Activated T-cell treated with anti-CD3 and anti-CD28 coated beads, Interleukin-2, amount 50 U/mL, for 72 hours (primary cell): ENCODE measurements at places on chromosomes 13 and 19. TPM values are rescaled to one million over a fixed set of nuclear protein-coding genes. Genes with fewer than 3 reads are reported as not detected.
A peak's percentile ranks its signal among the peaks of the same experiment; 100 is the strongest.

DNA sequence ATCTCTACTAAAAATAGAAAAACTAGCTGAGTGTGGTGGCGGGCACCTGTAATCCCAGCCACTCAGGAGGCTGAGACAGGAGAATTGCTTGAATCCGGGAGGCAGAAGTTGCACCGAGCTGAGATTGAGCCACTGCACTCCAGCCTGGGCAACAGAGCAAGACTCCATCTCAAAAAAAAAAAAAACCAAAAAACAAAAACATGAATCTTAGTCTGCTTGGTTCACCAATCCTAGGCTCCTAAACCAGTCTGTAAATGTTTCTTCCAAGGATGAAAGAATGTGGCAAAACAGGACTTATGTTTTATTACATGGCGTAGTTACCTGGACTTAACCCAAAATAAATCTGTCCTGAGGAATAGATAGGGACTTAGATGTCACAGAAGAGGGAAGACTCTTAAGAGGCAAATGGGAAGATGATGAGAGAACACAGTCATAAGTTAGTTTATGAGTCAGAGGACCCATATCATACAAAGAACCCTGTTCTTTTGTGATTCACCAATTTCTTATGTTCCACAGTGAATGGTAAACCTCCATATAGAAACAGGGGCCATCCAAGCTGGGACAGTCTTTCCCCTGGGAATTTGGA is 6.9 kb upstream of the FBXL3 start:
- no peak for DNase-seq
- peaks cover 6% of the 10 kb centered on the region for H3K27me3 ChIP-seq
- H3K27ac ChIP-seq: peak overlapping the region; percentile 70
- no peaks in the 10 kb centered on the region for H3K36me3 ChIP-seq

DNA sequence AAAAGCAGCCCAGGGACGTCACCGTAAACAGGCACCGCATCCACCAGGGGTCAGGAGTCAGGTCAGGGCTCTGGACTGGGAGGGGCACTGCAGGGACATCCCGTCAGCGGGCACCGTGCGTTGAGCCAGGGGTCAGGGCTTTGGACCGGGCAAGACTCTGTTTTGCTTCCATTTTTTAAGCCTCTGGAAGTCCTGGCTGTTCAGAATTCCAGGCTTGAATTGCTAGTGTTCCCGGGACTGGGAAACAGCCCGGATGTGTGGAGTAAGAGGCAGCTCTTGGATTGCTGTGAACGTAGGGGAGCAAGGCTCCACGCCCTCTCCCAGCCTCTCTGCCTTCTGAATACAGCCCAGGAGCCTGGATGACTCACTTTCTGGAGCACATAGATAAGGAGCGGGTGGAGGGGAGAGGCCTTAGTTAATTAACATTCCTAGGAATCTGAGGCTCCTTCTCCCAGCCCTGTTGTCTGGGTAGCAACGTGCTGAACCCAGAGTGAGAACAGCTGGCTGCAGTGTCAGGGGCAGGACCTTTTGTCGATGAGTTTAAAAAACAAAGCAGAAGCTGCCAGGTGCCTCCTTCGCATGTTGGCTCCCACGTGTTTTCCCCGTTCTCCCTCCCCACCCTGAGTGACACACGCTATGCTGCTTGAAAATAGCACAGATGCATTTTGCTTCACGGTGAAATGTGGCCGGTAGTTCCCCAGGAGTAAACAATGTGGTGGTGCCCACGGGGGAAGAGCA is 21.9 kb downstream of the ATP11A start:
- no peak overlapping the region for H3K27ac ChIP-seq
- H3K4me1 ChIP-seq: peaks cover 22% of the 10 kb centered on the region
- H3K4me3 ChIP-seq: no peak overlapping the region
- no peaks in the 10 kb centered on the region for H3K27me3 ChIP-seq
- DNase-seq: no peak

DNA sequence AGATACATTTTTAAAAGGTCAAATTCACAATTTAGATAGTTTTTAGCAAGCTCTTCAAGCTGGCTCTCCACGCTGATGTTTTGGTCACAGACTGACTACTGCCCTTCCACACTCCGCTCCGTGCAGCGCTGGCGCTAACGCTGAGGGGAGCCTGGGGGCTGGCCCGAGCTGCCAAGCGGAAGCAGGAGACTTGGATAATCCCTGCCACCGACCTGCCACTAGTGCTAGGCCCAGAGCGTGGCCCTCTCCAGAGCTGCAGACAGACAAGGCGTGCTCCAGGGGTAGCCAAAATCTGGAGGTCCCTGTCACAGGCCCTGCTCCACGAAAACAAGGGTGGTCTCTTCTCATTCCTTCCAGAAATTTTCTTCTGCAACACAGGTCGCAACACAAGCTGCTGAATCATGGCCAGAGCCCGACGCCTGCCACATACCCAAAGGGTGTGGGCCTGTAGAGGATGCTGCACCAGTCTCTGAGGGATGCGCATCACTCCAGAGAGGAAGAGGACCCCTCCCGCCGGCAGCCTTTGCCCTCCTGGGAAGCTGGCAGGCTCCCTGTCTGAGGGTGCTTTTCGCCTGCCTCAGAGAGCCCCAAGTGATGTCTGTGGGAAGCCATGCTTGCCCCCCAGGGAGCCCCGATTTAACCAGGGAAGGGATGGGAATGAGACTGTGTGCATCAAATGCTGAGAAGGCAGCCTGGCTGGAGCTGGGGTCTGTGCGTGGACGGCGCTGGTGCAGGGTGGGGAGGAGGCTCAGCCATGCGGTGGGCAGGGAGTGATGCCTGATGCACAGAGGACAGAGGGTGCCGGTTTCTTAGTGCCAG is 21.6 kb downstream of the CAPS start:
- peaks cover 18% of the 10 kb centered on the region for H3K36me3 ChIP-seq
- H3K27ac ChIP-seq: no peak overlapping the region
- no peaks in the 10 kb centered on the region for H3K27me3 ChIP-seq
- DNase-seq: no peak
- H3K4me3 ChIP-seq: no peak overlapping the region

DNA sequence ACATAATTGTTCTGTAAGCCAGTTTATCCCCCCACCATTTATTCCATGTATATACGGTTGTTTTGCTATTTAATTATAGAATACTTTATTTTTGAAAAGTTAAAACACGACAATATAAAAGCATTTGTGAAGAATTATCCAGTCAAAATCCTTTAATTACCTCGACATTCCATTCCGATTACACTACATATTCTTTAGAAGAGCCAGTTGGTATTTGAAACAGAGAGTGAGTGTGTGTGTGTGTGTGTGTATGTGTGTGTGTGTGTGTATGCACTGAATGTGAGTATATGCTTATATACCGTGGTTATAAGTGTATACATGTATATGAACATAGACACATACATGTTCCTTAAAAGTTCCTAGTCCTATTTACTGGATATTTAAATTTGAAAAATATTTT is 87.8 kb upstream of the KLF5 start:
- H3K27ac ChIP-seq: no peak overlapping the region
- H3K4me3 ChIP-seq: no peak overlapping the region
- no peaks in the 10 kb centered on the region for H3K27me3 ChIP-seq
- no peak for DNase-seq
- H3K4me1 ChIP-seq: no peaks in the 10 kb centered on the region

DNA sequence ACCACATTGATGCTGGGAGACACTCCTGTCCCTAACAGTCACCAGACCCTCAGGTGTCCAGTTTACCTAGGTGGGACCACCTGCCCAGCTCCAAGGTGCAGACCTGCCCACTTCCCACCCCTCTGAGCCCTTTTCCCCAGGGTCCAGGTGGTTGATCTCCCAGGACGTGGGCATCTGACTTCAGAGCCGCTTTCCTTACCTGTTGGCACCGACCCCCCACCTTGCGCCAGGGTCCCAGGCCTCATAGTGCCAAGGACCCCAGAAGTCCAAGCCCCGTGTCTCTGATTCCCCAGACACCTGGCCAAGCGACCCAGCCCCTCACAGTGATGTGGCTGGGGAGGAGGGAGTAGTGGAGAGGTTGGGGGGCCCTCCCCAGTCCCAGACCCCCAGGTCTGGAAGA is 9.6 kb upstream of the BBC3 start:
- peaks cover 16% of the 10 kb centered on the region for H3K4me1 ChIP-seq
- no peak for DNase-seq
- peaks cover 10% of the 10 kb centered on the region for H3K36me3 ChIP-seq
- H3K4me3 ChIP-seq: peak overlapping the region; percentile 46
- H3K27ac ChIP-seq: no peak overlapping the region

DNA sequence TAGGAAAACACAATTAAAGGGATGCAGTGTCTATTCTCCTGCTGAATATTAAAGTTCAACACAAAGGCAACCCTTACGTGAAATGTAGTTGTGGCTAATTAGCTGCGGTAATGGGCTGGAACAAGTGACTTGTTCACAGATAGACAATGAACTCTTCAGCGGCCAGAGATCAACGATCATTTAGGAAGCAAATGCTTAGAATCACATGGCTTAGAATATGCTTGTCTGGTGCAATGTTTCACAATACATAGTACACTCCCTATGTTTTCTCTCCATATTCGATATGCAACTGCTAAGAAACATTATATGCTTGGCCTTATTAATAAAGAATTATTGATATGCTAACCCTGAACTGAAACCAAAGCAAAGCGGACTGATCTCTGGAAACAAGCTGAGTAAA is 25.7 kb upstream of the MTUS2 start:
- no peak overlapping the region for H3K27ac ChIP-seq
- no peak overlapping the region for H3K4me3 ChIP-seq
- peaks cover 49% of the 10 kb centered on the region for H3K27me3 ChIP-seq
- no peaks in the 10 kb centered on the region for H3K36me3 ChIP-seq
- no peaks in the 10 kb centered on the region for H3K4me1 ChIP-seq

DNA sequence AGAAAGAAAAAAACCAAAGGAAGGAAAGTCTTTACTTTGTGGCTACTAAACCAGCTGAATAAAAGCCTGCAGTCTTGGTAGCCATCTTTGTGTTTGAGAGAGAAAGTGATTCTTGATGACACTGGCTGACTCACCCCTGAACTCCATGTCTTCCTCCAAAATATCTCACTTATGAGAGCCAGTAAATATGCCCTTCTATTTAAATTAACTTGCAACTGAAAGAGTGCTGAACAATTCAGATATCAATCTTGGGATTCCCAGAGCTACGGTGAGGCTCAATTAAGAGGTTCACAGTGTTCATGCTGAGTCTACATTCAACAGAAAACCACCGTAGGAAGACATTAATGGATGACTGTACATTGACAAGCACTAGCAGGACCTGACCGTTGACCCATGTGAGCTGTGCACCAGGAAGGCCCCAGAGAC is 57.9 kb downstream of the KCTD12 start:
- peaks cover 15% of the 10 kb centered on the region for H3K4me1 ChIP-seq
- H3K36me3 ChIP-seq: no peaks in the 10 kb centered on the region
- peak overlapping the region; percentile 6 for H3K27ac ChIP-seq
- DNase-seq: peak; percentile 15
- H3K27me3 ChIP-seq: peaks cover 6% of the 10 kb centered on the region
- peak overlapping the region; percentile 42 for H3K4me3 ChIP-seq

DNA sequence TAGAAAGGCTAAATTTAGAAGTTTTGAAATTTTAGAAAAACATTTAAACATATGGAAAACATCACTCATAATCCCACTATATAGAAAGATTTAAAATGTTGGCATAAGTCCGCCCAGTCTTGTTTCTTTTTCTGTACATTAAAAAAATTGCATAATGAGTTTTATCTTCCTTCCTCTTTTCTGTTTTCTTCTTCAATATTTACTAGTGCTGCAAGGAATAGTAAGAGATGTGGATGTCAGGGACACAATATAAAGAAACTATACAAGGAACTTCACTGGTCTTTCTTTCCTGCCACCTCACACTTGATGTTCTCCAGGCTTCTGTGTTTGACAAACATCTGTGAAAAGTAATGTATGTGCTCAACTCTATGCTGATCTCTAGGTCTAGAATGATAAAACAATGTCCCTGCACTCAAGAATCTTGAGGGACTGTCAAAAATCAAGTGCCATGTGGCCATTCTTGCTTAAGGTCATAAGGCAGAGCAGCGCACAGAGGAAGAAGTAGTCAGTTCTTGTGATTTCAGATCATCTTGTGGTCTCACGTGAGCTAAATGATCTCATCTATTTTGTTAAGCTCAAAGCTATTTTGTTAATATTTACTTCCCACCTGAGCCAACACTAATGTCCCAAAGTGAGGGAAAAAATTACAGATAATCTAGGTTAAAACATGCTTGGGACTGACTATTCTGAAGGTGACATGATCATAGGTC is 186.9 kb upstream of the OBI1 start:
- H3K4me1 ChIP-seq: no peaks in the 10 kb centered on the region
- H3K27me3 ChIP-seq: no peaks in the 10 kb centered on the region
- DNase-seq: no peak
- no peaks in the 10 kb centered on the region for H3K36me3 ChIP-seq

GRCh38 chr13:86601351-86601750 is 802.1 kb upstream of the SLITRK6 start:
- H3K36me3 ChIP-seq: no peaks in the 10 kb centered on the region
- no peak overlapping the region for H3K4me3 ChIP-seq
- no peaks in the 10 kb centered on the region for H3K4me1 ChIP-seq
- H3K27me3 ChIP-seq: no peaks in the 10 kb centered on the region
- no peak for DNase-seq

DNA sequence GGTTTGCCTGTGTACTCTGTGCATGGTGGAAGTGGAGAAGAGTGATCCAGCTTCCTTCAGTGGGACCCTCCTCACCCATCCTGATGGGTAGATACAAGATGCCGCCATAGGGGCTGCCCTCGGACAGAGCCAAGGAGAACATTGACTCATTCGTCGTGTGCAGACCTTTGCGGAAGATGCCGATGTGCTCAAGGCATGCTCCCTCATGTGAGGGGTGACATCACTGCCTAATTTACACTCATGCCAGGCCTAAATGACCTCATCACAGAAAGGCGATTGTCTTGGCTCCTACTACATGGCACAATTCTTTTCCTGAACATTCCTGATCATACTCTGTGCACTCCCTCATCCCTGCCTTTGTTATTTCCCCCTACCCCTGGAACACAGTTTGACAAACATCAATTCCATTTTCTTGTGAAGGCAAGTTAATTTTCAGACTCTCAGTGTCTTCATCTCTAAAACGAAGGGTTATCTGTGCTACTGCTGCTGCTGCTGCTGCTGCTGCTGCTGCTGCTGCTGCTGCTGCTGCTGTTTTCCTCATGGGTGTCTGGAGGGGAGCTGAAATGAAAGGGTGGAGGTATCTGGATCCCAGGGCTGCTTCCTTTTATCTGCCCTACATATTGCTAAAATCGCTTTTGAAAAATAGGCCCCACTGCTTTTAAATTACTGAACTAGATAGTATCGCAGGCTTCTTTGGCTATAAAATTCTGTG is 146.5 kb upstream of the ARGLU1 start:
- H3K27me3 ChIP-seq: no peaks in the 10 kb centered on the region
- no peak overlapping the region for H3K27ac ChIP-seq
- no peak overlapping the region for H3K4me3 ChIP-seq
- peaks cover 2% of the 10 kb centered on the region for H3K36me3 ChIP-seq
- H3K4me1 ChIP-seq: no peaks in the 10 kb centered on the region
- no peak for DNase-seq

Gene CD209
- not detected for total RNA-seq

Gene RPS28
- 2,605 TPM for total RNA-seq

Gene SLITRK1
- total RNA-seq: not detected

Gene PRX
- 3.7 TPM for total RNA-seq

Gene PRTN3
- total RNA-seq: not detected

Gene PTPRH
- not detected for total RNA-seq

Gene CBY2
- 0.32 TPM for total RNA-seq

Gene LILRB4
- total RNA-seq: not detected

Gene FCER2
- total RNA-seq: 7.7 TPM

Gene LHB
- total RNA-seq: not detected

Gene CASP14
- not detected for total RNA-seq

Gene PLPP2
- 2.1 TPM for total RNA-seq
